Left colon (tissue), 2 donors: ENCODE measurements at places on chromosomes 1 and 21.

DNA sequence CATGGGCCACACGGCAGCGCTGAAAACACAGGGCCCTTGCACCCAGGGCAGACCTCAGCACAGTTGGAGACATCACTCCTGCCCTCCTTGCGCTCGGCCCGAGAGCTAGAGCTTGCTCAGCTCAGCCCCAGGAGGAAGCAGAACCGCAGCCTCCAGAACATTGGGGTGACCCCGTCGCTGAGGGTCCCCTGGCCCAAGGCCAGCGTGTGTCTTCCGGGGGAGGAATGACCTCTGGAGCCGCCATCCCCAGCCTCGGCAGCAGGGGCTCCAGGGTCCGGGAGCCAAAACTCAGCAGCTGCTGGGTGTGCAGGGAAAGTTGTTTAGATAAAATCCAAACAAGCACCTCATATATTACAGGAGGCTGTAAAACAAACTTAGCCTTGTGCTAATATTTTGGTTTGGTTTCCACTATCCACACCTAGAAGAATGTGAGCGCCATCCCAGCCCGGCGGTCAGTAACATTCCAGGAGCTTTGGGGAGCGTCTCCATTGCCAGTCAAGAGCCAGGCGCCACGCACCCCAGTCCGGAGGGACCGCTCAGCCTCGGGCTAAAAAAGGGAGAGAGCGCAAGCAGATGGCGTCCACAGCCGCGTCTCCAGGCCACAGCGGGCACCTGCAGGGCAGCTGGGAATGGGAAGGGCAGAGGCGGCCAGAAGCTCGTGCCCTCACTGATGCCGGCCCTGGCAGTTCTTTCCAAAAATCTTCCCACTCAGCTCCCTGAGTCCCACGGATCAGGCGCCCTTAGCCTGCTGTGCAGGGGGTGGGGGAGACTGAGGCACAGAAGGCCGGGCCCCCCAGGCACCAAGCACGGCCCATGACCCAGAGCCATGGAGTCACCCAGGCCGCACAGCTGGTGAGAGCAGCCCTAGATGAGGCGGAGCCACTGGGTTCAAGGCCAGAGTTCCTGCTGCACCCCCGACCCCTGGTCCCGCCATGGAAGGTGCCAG, 52.0 kb downstream of the SLX9 start:
- DNase-seq, result no peak

- no peak for DNase-seq
Observed at GRCh38 chr1:17030206-17030605, 18.5 kb upstream of the ATP13A2 start.

DNA sequence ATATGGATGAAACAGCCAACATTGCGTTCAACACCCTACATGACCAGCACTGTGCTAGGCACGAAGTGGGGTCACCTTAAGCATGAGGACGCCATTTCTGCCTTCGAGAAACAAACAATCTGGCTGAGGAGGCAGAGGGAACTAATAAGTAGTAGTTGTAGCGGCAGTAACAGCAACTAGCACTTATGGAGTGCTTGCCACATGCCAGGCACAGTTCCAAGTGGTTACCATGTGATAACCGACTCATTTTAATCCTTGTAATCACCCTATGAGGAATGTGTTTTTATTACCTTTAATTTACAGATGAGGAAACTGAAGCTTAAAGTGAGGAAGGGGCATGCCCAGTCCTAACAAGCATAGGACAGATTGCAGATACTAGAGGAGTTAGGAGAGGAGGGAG, 33.7 kb downstream of the KCND3 start:
- no peak for DNase-seq

DNA sequence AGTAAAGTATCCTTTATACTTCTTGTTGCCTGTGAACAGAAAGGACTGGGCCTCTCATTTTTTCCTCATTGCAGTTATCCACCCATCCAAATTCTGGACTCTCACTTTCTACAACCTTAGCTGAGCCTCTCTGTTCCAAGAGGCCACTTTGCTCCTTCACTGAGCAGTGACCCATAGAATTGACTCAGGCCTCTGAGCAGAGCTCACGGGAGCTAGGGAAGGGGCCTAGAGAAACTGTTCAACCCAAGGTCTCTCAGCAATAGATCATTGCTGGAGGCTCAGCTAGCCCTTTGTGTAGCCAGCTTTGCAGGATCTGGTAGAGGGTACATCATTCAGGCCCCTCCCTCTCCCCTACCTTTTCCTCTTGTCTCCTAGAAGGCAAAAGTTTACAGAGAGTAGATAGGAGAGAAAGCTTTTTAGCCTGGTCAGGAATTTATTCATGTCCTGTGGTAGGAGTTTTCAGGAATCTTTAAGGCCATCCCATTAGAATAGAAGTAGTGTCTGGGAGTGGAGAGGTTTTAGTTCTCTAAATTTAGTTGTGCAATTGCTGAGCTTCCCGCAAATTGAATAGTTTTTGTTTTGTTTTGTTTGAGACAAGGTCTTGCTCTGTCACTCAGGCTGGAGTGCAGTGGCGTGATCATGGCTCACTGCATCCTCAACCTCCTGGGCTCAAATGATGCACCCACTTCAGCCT, 6.7 kb downstream of the INTS3 start:
- DNase-seq, result no peak

- DNase-seq, result peak; percentile 27
Observed at GRCh38 chr1:184210031-184210430, 158.5 kb downstream of the TSEN15 start.

GRCh38 chr1:245663373-245663772, 508.6 kb downstream of the KIF26B start:
- no peak for DNase-seq

DNA sequence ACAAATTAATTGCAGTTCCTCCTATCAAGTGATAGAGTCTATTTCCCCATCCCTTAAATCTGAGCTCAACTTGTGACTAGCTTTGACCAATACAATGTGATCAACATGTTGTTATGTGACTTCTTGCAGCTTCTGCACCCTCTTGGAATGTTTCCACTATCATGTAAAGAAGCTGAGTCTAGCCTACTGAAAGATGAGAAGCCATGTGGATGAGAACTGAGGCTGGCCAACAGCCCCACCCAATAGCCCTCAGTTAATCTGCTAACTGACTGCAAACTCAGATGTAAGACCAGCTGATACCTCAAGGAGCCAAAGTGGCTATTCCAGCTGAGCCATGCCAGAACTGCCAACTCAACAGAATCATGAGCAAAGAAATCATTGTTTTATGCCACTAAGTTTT, 44.0 kb downstream of the LYST start:
- no peak for DNase-seq

- DNase-seq, result no peak
Observed at GRCh38 chr1:45730075-45730779, 20.2 kb downstream of the IPP start.

GRCh38 chr1:184388971-184389370, 2.1 kb downstream of the C1orf21 start:
- DNase-seq, result no peak

DNA sequence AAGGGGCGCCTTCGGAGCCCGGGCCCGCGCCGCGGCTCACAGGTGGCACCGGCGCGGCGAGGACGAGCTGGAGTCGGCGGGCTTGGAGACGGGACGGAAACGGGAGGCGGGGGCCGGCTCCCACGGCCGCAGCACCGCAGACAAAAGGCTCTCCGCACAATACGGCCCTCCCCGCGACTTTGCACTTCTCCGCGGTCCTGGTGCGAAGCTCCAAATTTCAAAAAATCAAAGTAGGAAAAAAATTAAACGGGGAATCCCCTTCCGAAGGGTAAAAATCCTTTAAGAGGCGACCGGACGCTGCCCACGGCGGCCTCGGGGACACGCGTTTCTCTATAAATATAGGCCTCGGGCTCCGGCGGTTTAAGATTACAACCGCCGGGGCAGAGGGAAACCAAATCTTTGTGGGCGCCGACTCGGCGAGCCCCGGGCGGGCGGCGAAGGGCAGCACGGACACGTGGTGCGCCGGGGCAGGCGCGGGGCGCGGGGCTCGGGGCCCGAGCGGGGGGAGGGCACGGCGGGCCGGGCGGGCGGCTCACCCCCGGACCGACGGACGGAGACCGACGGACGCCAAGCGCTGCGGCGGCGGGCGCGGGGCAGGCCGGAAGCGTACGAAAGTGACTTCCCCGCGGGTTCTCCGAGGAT, 453 bp downstream of the PABPC4 start:
- DNase-seq, result peak; percentile 51

GRCh38 chr21:40622531-40622930, 224.4 kb downstream of the DSCAM start:
- DNase-seq, result no peak

GRCh38 chr1:157963713-157964112, 29.7 kb upstream of the KIRREL1 start:
- DNase-seq, result peak; percentile 48

GRCh38 chr1:219582296-219582695, 30.6 kb downstream of the ZC3H11B start:
- no peak for DNase-seq

- DNase-seq, result no peak
Observed at GRCh38 chr1:3741566-3742438, 10.4 kb upstream of the CCDC27 start.

DNA sequence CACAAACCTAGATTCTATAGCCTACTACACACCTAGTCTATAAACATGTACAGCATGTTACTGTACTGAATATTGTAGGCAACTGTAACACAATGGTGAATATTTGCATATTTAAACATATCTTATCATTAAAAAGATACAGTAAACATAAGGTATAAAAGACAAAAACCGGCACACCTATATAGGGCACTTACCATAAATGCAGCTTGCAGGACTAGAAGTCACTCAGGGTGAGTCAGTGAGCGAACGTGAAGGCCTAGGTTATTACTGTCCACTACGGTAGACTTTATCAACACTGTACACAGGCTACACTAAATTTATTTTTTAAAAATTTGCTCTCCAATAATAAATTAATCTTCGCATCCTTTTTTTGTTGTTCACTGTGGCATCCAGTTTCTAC, 13.3 kb downstream of the PSMG1 start:
- no peak for DNase-seq

GRCh38 chr1:108850929-108851328, 6.0 kb downstream of the AKNAD1 start:
- DNase-seq, result no peak

DNA sequence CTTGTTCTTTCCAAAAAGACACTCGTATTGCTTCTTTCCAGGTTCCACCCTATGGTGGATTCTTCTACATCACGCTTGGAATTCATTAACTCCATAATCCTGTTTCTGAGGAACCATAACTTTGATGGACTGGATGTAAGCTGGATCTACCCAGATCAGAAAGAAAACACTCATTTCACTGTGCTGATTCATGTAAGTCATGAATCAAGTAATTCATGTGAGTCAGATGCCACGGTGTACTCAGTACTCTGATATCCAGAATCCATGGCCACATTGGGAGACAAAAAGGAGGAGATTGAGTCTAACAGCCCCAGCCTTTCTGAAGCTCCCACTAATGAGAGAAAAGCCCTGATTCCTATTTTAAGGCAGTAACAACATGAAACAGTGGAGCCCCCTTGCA, 7.4 kb downstream of the CHI3L2 start:
- no peak for DNase-seq

- DNase-seq, result no peak
Observed at GRCh38 chr1:21263052-21263429, 27.2 kb downstream of the ECE1 start.

GRCh38 chr1:35164893-35165292, 28.1 kb downstream of the SFPQ start:
- no peak for DNase-seq

DNA sequence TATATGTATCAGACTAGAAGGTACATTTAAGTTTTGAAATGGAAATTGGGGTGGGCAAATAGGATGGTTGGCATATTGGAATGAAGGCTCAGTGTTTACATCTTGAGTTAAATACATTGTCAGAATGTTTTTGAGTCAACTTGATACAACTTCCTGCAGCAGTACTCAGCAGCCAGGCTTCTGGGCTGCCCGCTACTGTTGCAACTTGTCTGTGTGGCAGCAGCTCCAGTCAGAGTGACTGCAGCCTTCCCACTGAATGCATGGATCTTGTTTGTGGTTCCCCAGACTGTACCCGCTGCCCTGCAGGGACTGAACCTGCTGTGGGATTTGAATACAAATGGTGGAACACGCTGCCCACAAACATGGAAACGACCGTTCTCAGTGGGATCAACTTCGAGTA, 24.9 kb upstream of the SARS1 start:
- no peak for DNase-seq

DNA sequence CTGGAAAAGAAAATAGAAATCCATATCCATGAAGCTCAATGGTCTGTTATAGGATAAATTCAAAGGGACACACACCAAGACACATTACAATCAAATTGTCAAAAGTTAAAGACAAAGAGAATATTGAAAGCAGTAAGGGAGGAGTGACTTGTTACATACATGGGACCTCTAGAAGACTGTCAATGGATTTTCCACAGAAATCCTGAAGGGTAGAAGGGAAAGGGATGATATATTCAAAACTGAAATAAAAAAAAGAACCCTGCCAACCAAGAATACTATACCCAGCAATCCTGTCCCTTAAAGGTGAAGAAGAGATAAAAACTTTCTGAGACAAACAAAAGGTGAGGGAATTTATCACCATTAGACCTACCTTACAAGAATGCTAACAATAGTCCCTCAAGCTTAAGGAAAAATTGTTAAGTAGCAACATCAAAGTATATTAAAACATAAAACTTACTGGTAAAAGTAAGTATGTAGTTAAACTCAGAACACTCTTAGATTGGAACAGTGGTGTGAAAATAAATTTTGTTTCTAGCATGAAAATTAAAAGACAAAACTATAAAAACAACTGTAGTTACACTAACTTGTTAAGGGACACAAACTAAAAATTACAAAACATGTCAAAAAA, 103.2 kb upstream of the APP start:
- DNase-seq, result no peak

DNA sequence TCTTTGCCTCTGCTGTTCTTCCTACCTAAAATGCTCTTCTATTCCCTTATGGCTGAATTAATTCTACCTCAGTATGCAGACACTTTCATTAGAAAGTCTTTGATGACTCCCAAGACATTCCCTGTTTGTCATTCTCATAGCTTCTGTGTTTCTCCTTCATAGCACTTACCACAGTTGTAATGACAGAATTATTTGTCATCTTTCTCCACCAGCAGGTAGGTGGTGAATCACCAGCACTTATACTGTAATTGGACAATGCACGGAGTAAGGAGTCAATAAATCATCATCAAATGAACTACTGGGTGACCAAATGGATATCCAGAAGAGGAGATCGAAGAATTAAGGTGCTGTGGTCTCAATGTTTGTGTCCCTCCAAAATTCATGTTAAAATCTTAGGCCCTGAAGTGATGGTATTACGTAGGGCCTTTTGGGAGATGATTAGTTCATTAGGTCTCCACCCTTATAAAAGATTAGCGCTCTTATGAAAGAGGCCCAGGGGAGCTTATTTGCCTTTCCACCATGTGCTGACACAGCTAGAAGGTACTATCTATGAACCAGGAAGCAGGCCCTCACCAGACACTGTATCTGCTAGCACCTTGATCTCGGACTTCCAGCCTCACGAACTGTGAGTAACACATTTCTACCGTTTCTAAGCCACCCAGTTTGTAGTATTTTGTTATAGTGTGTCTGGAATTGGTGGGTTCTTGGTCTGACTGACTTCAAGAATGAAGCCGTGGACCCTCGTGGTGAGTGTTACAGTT, 2.4 kb upstream of the CCT8 start:
- no peak for DNase-seq

DNA sequence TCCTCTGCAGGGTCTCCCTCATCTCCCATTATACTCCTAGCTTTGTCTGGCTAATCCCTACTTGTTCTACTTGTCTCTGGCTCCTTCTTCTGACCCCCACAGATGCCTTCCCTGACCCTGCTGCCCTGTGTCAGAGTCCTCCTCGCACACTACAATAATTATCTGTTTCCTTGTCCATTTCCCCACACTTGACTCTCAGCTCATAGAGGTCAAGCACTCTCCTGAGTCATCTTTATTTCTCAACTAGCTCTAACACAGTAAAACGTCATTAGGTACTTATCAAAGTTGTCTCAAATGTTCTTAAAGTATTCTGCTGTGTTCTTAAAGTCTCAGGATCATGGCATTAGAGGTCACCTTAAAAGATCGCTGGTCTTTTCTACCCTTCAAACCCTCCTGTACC, 47.1 kb downstream of the C8A start:
- no peak for DNase-seq
